MM.1S (cell line): ENCODE measurements at places on chromosomes 5 and 9.

- DNase-seq, result no peak
Measured at GRCh38 chr9:93572636-93573515, 3.5 kb upstream of the PHF2 start.

DNA sequence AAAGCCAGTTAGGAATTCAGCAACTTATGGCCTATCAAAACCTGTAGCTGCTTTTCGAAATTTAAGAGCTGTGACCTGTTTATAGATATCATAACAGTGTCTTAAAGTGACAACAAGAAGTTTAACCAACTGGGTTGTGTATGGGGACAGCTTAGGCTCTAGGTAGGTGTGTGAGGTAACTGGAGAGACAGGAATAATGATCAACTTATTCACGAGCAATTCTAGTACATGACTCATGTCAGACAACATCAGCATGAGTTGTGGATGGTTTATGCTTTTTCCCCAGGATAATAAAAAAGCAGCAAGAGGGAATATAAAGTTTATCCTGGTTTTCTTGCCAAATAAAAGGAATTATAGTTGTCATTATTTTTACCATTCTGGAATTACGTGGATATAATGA is 88.6 kb downstream of the GDNF start:
- DNase-seq, result no peak

GRCh38 chr5:84032324-84032723 is 311.7 kb upstream of the HAPLN1 start:
- DNase-seq, result no peak

- no peak for DNase-seq
Measured at GRCh38 chr5:130651440-130651839, 513.6 kb downstream of the HINT1 start.

- no peak for DNase-seq
Measured at GRCh38 chr5:33494466-33494865, 53.7 kb downstream of the TARS1 start.

- DNase-seq, result no peak
Measured at GRCh38 chr5:168015506-168015905, 275.9 kb upstream of the WWC1 start.

- no peak for DNase-seq
Measured at GRCh38 chr5:111999286-111999685, 242.3 kb upstream of the NREP start.
